ENCODE measurements at places on chromosomes 16 and 17.

DNA sequence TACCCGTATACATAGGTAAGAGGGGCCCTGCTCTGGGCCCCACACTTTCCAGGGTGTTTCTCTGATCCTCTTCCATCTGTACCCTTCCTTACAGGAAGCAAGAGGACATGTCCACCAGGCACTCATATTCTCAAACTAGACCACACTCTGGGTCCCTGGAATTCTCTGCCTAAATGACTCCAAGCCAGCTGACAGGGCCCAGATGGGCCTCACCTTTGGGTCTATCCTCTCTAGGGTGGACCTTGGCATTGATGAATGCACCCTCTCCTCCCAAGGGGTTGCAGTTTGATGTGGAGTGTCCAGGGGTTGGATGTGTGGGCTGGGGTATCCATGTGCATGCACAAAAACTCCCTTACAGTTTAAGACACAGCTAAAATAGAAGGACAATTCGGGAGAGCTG is 95.8 kb downstream of the ASIC2 start:
- no peak for DNase-seq

DNA sequence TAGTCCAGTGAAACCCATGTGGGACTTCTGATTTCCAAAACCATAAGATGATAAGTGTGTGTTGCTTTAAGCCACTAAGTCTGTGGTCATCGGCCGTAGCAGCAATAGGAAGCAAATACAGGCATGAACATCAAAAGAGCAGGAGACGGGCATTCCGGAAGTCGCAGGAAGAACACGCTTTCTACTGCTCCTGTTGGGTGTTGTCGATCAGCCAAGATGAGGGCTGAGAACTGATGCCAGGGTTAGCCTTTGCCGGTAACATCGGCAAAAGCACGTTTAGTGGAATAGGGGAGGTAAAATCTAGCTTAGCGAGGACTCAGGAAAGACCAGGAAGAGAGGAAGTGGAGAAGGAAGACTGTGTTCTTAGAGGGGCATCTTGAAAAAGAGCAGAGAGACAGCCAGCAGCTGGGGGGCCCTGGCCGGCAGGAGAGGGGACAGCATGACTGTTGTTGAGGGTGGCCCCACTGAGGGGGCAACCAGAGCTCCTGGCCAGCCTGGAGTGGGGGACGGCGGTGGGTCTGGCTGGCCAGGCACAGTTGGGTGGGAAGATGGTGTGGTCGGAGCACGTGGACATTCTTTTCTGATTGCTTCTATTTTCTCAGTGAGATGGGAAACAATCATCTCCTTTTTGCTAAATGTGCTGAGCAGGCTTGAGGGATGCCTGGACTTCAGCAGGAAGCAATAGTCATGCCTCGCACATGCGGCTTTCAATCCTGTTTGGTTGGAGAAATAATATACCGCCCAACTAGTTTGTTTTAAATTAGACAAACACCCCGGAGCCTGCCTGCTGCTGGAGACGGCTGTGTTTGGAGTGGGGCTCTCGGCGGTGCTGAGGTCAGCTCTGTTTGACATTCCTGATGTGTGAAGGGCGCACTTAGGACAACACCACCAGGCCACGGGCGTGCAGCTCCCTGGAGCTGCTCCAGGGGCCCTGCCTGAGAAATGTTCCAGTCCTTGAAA is 109.9 kb downstream of the METRNL start:
- no peak for DNase-seq

DNA sequence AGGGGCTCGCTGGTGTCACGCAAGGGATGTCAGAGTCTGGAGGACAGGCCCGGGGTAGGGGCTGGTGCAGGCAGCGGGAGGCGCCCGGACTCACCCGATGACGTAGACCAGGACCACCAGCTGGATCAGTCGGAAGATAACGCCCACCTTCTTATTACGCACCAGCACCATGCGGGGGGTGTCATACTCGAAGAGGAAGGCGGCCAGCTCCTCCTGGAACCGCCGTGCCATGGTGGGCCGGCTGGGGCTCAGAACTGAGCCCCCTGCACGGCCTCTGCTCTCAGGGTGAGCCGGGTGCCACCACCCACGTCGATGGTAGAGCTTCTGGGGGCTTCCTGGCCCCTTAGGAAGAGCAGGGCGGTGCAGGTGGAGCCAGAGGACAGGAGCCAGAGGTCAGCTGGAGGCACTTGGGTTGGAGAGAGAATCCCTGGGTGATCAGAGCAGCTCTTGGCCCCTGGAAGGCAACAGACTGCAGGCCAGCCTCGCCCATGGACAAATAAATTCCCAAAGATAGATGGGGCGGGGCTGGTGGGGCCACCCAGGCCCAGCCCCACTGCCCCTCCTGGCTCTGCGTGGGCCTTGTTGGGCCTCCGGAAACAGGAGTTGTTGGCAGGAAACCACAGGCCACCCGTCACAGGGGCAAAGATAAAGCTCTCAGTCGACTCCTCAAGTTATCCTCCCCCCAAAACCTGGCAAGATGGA is at the start of gene P2RX1:
TSS of gene P2RX1 (minus strand) at position 471 of the 702 bp plus-strand sequence. CDS start at position 231, 240 bp downstream.
- peak; percentile 72 for DNase-seq

DNA sequence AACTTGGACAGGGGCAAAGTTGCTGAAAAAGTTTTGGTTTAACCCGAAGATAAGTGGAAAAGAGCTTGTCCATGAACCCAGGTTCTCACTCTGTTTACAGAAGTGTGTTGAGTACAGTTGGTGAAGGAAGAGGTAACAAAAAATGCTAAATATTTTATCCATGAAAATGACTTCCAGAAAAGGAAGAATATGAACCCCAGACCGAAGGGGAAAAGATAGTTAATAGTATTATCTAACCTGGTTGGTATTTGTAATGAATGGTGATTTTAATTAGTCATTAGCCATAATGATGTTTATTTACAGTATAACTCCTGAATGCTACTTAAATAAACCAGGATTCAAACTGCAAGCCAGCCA is 574 bp upstream of the TMEM106A start:
- no peak for DNase-seq

DNA sequence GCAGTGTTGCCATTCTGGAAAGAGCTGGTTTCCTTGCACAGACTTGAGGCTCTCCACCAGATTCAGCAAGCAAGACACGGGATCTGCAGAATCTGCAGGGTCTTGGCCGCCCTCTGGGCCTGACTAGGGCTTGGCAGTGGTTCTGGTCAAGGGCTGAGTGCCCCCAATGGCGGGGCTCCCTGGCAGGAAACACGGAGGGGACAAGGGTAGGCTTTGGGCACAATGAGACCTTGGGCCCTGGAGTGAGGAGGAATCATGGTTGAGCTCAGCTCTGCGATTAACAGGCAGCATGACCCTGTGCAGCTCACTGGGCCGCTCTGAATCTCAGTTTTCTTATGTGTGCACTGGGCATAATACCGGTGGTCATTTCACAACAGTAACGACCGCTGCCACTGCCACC is 249.9 kb downstream of the GSG1L start:
- DNase-seq = no peak

DNA sequence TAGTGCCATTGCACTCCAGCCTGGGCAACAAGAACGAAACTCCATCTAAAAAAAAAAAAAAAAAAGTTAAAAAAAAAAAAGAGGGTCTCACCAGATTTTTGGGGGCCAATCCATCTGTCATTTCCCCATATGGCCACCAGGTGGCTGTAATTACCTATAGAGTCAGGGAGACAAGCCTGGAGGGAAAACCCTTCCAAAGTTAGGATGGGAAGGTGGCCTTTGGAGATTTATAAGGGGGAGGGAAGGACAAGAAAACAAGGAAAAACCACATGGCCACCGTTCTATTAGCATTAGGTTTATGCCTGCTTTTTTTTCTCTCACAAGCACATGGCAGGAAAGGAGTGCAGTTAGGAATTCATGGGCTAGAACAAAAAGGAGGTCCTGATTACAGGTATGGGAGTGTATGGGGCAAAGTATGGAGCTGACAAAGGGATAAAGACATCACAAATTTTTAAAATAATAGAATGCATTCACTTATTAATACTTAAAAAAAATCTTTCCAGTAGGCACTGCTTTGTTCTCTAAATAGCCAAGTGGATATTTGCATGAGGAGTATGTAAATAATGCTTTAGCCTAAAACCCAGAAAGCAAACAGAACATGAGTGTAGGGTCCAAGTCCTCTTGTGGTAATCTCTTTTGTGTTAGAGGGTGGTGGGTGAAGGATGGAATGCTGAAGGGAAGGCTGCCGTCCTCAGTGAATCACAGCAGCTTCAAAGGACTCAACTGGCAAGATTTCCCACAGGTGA is 5.1 kb downstream of the CYB5D1 start:
- DNase-seq = peak; percentile 30

DNA sequence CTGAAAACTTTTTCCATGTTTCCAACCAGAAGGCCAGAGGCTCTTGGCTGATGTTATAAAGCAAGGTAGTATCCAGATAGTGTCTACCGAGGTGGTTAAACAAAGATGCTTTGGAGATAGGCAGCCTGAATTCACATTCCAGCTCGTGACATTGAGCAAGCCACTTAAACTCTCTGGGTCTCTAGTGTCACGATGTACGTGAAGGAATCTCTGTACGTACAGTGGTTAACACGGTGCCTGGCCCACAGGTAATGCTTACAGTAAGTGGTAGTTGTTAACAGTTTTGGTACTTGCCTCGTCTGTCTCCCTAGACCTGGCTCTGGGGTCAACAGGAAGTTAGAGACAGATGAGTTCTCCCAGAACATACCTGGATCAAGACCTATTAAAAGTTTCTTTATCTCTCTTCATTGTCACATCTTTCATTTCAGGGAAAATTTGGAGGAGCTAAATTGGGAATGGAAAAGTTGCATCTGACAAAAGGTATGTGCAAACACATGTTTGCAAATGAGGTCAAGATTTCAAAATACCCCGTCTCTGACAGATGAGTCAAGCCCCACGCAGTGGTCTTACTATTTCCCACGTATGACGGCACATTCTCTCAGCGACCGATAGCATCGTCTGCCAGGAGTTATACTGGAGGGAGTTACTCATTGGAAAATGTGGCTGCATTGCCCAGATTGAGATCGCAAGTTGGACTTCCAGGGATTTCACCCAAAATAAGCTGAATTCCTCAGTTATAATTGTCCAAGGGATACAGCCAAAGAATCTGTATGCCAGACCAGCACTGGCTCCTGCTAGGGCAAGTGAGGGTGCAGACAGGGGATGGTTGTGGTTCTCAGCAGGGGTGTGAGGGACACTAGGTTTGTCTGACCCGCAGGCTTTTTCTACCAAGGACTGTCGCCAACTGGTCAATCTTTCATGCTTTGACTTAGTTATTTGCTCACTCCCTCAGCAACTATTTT is 18.9 kb upstream of the MYH10 start:
- DNase-seq = no peak

All from erythroblast (primary cell).